ENCODE measurements at places on chromosomes 11 and 22. TPM values are rescaled to one million over a fixed set of nuclear protein-coding genes. Genes with fewer than 3 reads are reported as not detected.

GRCh38 chr11:122242731-122243130, 126.7 kb upstream of the BLID start:
- H3K4me1 ChIP-seq = peaks cover 7% of the 10 kb centered on the region
- no peaks in the 10 kb centered on the region for H3K36me3 ChIP-seq
- H3K27ac ChIP-seq = no peak overlapping the region
- DNase-seq = no peak
- H3K27me3 ChIP-seq = no peaks in the 10 kb centered on the region

SCN4B gene
- polyA plus RNA-seq = 2.0 TPM

DNA sequence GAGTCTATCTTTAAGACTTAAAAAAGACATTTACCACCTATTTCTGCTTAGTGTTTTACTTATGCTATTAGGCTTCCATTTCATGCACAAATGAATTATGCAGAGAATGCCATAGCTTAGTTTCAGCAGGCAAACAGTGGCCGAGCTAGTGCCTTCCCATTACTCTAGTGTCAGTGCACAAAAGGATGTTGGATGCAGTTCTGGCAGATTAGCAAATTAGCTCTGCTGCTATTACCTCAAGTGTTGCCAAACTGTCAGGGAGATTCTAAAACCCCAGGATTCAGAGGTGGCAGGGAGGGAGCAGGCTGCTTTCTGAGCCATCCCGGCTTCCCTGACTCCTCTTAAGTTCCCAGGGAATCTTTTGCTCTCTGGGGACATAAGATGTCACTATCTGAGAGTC, 209.4 kb upstream of the NCAM1 start:
- no peaks in the 10 kb centered on the region for H3K36me3 ChIP-seq
- no peak overlapping the region for H3K27ac ChIP-seq
- H3K4me1 ChIP-seq = no peaks in the 10 kb centered on the region
- no peaks in the 10 kb centered on the region for H3K27me3 ChIP-seq
- DNase-seq = no peak

CLCF1 gene
- 27.0 TPM for polyA plus RNA-seq

DNA sequence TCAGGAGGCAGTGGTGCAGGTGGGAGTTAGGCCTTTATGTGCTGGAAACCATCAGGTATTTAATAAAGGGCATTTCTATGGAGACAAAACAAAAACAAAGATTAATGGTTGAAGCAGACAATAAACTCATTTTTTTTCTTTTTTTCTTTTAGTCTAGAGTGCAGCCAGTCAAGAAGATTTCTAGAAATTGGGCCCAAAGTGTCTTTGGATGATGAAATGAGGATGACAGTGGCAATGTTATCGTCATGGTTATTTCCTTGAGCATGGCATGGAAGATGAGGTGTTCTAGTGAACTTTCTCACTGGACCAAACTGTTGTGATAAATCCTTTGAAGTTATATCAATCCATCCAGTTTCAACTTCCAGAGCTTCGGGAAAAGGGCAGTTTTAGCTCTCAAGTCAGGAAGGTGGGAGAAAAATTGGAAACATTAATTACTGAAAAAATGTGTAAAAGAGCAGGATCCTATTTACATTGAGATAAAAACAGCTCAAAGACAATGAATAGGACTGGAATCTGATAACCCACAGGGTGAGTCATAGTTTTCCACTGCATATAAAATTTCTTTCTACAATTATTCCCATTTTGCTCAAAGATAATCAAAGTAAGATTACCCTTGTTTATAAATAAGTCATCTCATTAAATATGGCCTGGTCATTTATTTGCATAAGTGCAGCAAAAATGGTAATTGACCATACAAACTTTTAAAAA, 33.0 kb downstream of the PRR5L start:
- no peaks in the 10 kb centered on the region for H3K4me1 ChIP-seq
- no peaks in the 10 kb centered on the region for H3K36me3 ChIP-seq
- H3K27me3 ChIP-seq = no peaks in the 10 kb centered on the region
- no peak overlapping the region for H3K27ac ChIP-seq
- no peak for DNase-seq
- H3K4me3 ChIP-seq = no peak overlapping the region

SLC17A6 gene
- polyA plus RNA-seq = not detected

DNA sequence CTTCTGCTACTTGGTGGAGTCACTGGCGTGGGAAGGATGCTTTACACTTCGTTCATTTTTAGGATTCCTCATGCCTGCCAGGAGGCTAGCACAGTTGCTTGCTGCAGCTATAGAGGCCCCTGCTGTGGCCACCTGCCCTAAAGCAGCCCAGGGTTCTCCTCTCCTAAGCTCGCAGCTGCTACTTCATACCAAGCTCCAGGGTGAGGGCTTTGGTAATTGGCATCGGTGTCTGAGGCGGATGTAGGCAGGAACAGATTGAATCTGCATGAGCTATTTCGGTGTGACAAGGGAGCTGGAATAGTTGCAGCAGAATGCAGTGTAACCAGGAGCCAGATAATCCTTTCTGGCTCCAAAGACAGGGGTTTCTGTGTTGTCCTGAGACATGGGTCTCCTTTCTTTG, 133.1 kb downstream of the MICAL2 start:
- no peak for DNase-seq
- H3K4me3 ChIP-seq = no peak overlapping the region
- no peaks in the 10 kb centered on the region for H3K4me1 ChIP-seq
- H3K27me3 ChIP-seq = no peaks in the 10 kb centered on the region
- H3K27ac ChIP-seq = no peak overlapping the region
- peaks cover 47% of the 10 kb centered on the region for H3K36me3 ChIP-seq

- no peak for DNase-seq
- no peaks in the 10 kb centered on the region for H3K4me1 ChIP-seq
- H3K36me3 ChIP-seq = peaks cover 13% of the 10 kb centered on the region
Measured at GRCh38 chr22:42217752-42218280, 52.6 kb downstream of the TCF20 start.

GRCh38 chr11:72702096-72702495, 27.9 kb upstream of the PDE2A start:
- peaks cover 43% of the 10 kb centered on the region for H3K36me3 ChIP-seq
- DNase-seq = no peak
- no peak overlapping the region for H3K27ac ChIP-seq
- H3K27me3 ChIP-seq = no peaks in the 10 kb centered on the region
- no peaks in the 10 kb centered on the region for H3K4me1 ChIP-seq
- H3K4me3 ChIP-seq = no peak overlapping the region
